ENCODE measurements at places on chromosomes 13 and 19.
A peak's percentile ranks its signal among the peaks of the same experiment; 100 is the strongest.

DNA sequence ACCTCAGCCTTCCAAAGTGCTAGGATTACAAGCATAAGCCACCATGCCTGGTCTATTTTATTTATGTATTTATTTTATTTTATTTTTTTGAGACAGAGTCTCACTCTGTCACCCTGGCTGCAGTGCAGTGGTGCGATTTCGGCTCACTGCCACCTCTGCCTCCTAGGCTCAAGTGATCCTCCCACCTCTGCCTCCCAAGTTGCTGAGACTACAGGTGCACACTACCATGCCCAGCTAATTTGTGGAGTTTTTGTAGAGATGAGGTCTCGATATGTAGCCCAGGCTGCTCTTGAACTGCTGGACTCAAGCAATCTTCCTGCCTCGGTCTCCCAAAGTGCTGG is 10.3 kb upstream of the ADGRE5 start:
- DNase-seq: no peak

GRCh38 chr19:43789029-43789428 is 8.3 kb upstream of the KCNN4 start:
- no peak for DNase-seq

DNA sequence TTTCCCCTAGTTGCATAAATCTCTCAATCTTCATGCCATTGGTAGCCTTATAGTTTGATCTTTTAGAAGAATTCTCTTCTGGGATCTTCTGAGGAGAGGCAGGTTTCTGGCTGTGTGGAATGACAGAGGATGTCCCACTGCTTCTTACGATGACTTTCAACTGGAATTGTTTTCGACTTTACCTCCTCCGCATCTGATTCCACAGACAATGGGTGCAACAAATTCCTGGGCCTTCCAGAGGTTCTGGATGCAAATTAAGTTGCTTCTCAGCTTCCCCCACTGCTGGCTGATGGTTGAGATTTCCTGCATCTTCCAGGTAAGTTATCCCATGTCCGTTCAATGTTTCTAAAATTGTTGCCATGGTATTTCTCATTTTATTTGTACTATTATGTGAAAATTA is 142.3 kb upstream of the TSC22D1 start:
- no peak for DNase-seq

DNA sequence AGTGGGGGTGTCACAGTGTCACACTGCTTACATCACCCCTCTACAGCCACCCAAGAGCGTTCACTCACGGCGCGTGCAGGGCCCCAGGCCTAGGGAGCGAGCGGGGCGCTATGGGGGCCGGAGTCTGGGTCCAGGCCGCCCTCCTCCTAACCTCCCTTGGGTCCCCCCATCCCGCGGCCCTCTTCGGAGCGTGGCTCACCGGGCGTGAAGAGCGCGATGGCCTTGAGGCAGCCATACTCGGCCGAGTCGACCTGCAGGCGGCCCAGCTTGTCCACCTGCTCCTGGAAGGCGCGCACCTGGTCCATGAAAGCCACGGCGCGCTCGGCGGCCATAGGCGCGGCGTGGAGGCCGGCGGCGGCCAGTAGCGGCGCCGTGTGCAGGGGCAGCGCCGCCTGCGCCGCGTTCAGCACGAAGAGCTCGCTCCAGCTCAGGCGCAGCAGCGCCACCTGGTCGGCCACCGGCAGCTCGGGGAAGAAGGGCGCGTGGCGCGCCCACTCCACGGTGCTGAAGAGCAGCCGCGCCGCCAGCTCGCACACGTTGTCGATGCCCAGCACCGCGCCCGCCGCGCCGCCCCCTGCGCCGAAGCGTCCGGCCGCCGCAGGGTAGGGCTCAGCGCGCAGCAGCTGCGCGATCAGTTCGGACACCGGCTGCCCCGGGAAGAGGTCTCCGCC is 9.4 kb downstream of the OCEL1 start:
- DNase-seq: peak; percentile 89

- peak; percentile 92 for DNase-seq
These were observed 41.8 kb upstream of the ZNF429 start for GRCh38 chr19:21463449-21464105.

DNA sequence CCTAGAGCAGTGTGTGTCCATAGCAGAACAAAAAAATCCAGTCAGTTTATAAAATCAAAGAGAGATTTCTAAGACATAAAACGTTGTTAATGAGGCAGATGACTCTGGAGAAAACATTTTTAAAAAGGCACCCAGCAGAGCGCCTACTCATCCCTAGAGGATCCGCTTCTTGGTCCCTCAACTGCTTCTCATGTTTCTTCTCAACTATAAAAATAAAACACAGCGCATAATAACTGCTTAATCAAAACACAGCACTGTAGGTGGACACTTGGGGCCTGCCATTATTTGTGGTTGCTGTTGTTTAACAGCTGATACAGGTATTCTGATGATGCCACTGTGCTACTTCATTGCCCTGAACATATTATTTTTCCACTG is 347.9 kb downstream of the FGF9 start:
- DNase-seq: peak; percentile 26

DNA sequence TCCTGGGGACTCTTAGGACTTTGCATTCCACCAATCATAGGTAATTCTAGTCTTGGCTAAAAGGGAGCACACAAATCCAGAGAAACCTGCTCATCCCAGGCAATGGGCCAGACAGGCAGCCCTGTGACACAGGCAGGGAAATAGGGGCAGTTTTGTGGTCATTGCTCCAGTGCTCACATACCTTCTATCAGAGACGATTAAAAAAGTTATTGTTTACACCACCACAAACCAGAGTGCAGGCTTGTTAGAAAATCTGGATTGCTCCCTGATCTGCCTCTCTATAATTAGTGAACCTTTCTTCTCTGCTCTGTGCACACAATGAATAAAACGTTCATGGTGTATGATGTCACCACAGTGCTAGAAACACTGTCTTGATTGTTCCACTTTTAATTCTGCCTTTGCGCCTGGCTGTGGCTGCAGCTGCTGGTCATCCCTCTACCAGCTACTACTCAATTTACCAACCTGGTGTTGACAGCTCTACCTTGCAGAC is 121.6 kb upstream of the SPATA13 start:
- peak; percentile 68 for DNase-seq

GRCh38 chr13:27401210-27401609 is 23.2 kb upstream of the GTF3A start:
- no peak for DNase-seq

All from retina (tissue), 1 donor.